ENCODE measurements at places on chromosomes 6 and 20. TPM values are rescaled to one million over a fixed set of nuclear protein-coding genes. Genes with fewer than 3 reads are reported as not detected.

DNA sequence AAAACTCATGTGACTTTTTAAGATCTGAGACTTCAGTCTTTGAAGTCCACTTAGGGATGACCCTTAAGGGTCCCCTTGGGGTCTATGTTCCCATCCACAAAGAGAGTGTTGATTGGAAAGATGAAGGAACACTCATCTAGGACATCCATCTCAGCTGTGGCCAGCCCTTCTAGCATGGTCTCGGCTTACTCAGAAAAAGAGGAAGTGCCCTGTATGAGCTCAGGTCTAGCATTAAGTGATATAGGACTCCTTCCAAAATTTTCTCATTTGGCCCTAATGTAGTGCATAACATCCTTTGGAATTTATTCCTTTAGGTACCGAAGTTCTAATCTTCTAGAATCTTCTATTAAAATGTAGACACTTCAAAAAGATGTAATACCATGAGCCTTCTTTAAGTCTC, 77.4 kb downstream of the NDUFAF5 start:
- DNase-seq = no peak

- no peak for DNase-seq
Measured at GRCh38 chr6:148700047-148700715, 46.6 kb upstream of the UST start.

GRCh38 chr20:17229256-17229655, 2.4 kb downstream of the PCSK2 start:
- DNase-seq = no peak

DNA sequence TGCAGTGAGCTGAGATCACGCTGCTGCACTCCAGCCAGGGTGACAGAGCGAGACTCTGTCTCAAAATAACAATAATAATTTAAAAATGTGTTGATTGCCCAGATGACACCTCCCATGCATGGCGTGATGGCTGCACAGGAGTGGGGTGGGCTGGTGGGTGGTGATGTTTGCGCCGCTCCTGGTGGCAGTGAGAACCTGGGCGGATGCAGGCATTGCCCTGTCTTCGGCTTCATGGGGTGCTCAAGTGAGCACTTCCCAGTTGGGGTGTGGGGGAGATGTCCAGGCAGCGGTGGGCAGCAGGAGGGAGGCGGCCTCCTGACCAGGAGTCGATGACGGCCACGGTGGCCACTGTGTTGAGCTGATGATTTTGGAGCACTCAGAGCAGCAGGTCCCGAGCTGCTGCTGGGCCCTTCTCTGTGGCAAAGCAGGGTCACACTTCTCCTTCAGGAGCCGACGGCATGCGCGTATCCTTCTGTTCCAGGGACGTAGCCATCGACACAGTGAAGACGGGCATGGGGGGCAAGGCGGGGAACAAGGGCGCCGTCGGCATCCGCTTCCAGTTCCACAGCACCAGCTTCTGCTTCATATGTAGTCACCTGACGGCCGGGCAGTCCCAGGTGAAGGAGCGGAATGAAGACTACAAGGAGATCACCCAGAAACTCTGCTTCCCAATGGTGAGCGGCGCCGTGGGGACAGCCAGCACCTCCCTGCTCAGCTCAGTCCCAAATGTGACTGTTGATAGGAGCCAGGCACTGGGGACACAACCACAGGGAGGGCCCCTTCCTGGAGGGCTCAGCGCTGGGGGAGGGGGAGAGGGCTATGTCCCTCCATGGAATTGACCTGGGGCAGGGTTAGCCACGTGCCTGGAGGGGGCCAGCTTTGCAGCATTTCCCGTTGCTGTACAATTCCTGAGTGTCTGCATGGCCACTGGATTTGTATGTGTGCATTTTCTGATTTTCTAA, 89.7 kb downstream of the SYNJ2 start:
- no peak for DNase-seq

DNA sequence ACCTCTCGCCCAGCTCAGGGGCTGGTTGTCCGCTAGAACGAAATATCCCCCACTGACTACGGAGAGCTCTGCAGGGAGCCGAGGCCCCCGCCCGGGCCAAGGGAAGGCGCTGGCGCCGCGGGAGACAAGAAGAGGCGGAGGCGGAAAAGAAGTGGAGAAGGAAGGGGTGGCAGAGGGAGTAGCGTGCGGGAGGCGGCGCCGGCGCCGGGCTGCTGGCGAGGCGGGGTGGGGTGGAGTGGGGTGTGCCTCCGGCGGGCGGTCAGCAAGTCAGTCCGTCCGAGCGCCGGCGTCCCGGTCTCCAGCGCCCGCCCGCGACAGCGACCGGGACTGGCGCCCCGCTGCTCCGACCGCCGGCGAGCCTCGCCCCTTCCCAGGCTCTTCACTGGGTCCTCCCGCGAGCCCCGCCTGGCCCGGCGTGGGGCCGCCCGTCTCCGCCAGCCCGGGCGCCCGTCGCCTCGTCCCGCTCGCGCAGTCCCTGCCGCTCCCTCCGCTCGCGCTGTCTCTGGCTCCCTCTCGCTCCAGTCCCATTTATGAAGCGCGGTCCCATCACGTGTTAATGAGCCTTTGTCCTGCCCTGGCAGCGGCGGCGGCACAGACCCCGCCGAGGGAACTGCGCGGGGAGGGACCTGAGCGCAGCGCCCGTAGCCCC, at the start of gene CNR1:
CNR1 (minus strand) TSS at position 504 of the 649 bp plus-strand sequence. CDS start 21,073 bp downstream, outside the sequence.
- peak; percentile 71 for DNase-seq

GRCh38 chr6:150641398-150642139, 41.9 kb downstream of the PLEKHG1 start:
- DNase-seq = no peak

- DNase-seq = no peak
Measured at GRCh38 chr6:64062960-64063683, 427.5 kb downstream of the PHF3 start.

DNA sequence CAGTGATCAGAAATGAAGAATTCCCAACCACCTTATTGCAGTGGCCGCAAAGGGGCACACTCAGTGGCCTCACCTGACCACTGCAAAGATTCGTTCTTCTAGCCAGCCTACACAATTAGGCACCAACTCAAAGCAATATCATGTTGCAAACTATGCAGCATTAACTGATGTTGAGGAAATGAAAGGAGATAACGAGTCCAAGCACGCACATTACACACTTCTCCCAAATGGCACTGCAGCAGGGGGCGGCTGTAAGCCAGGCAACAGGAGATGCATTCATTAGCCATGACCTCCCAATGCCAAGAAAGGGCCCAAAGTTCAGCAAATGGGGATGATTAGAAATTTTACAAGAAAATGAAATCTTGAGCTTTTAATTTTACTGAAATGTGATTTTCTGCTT, 39.3 kb downstream of the ATXN1 start:
- DNase-seq = no peak

- no peak for DNase-seq
Measured at GRCh38 chr20:53930651-53931504, 139.5 kb downstream of the BCAS1 start.

CBLN4 gene
- total RNA-seq = not detected

SPATS1 gene
- total RNA-seq = not detected
